ENCODE measurements at places on chromosomes 2 and 18. TPM values are rescaled to one million over a fixed set of nuclear protein-coding genes. Genes with fewer than 3 reads are reported as not detected.

The RESP18 gene
- total RNA-seq: not detected

DNA sequence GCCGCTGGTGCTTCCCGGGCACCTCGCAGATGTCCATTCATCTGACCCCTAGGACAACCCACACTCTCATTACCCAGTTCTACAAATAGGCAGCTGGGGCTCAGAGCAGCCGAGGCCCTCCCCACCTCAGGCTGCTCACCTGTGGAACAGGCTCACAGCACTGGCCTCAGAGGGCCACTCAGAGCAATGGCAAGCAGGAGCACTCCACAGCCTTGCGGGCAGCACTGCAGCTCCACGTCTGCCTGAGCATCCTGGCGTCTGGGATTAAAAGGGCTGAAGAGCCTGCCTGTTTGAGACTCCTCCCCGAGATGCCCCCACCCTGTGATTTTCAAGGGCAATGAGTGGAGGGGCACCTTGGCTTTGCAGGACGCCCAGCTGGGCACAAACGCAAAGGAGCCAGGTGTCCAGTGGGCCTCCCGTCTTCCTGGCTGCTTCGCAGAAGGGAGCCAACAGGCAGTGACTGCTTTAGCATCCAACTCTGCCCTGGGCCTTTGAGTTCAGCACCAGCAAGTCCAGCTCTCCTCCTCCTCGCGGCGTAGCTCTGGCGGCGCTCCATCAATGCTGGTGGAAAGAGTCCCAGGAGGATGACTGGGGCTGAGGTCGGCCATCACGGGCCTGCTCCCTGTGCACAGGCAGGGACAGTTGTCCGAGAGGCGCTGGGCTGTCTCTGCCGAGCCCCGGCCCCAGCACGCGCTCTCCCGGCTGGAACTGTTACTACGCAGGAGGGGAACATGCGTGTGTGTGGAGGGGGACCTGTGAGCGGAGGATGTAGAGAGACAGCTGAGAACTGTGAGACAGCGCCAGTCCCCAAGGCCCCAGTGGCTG is 297.2 kb downstream of the NDUFA10 start:
- no peak for DNase-seq

DNA sequence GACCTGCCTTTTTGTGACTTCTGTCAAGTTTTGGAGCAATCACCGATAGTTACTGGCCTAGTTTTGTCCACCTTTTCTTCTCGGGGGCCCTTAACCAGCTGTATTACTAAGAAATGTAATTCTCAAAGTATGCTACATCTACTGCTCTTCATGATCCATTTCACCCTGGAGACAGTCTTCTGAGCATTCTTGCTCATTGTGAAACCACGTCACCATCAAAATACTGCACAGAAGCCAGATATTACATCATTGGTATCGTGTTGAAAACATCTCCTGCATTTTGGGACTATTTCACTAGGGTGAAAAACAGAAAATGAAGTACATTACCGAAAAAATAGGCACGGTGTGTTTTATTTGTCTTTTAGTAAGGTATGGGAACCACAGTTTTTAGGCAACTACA is 11.7 kb downstream of the LYPD6B start:
- DNase-seq: no peak

DNA sequence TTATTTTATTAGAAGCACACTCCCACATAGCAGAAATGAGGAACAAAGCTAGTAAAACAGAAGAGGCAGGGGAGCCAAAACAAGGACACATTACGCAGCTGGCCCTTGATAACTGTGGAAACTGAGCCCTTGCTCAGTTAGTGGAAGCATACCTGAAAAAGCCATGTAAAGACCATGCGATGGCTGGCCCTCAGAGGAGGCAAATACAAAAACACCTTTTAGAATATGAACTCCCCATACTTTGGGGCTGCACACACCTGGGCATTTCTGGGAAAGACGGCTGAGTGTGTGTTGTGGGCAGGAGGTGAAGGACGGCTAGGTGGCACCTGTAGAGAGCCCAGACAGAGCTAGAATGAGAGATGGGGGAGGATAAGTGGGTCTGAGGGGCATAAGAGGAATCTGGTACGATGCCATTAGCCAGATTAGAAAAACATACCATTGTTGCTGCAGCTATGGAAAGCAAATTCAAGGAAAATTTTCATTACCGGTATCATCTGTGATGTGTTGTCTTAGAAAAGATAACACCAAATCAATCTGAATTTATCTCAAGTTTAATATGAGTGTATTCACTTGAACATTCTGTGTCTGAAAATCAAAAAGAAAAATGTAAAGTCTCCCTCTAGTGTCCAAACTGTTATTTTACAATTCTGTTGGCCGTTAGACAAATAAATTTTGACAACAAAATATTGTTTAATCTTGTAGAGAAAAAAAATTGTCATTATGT is 45.2 kb upstream of the SULT1C3 start:
- no peak for DNase-seq

- DNase-seq: no peak
These were observed 342.0 kb upstream of the DLGAP1 start for GRCh38 chr18:4797002-4797685.

- no peak for DNase-seq
These were observed 203.3 kb downstream of the LRP1B start for GRCh38 chr2:141927536-141927935.

DNA sequence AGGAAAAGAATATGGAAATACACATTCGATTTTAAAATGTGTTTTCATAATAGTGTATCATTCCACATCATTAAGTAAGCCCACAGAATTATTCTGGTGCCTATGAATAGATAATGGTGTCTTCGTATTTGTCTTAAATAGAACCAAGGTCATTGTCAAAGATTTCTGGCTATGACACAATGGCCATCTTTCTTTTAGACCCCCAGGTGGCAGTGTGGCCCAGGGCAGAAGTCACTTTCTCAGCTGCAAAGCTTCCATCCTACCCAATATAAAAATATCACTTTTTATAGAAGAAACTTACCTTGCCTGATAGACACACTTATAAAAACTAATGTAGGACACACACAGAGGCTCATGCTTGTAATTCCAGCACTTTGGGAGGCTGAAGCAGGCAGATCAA is 57.5 kb downstream of the ZRANB3 start:
- DNase-seq: no peak

DNA sequence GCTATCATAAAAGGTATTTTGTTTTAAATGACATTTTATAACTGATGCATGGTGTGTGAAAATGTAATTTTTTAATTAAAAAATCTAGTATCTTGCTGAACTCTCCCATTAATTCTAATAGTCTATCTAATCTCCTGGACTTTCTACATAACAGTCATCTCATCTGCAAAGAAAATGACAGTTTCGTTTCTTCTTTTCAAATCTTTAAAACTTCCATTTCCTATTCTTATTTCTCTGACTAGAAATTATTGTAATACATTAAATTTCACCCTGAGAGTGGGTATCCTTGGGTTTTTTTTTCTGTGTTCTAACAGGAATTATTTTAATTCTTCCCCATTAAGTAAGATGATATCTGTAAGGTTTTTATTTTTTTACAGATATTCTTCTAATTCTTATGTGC is 120.1 kb downstream of the KCNF1 start:
- no peak for DNase-seq

DNA sequence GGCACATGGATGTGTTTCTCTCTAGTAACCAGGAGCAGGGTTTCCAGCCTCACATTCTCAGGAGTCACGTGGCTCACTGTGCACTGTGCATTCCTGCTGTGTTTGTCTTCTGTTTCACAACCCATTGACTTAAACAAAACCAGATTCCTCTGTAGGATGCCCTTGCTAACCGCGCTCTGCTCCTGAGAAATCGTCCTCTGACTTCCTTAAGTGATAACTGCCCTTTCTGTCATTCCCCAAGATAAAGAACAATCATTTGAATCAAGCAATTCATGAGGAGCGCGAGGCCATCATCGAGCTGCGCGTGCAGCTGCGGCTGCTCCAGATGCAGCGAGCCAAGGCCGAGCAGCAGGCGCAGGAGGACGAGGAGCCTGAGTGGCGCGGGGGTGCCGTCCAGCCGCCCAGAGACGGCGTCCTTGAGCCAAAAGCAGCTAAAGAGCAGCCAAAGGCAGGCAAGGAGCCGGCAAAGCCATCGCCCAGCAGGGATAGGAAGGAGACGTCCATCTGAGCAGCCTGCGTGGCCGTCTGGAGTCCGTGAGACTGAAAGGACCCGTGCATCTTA is 60.2 kb downstream of the RALBP1 start:
- DNase-seq: no peak

The CREG2 gene
- not detected for total RNA-seq

The VSNL1 gene
- total RNA-seq: 2.6 TPM

The DNAJC5G gene
- not detected for total RNA-seq

DNA sequence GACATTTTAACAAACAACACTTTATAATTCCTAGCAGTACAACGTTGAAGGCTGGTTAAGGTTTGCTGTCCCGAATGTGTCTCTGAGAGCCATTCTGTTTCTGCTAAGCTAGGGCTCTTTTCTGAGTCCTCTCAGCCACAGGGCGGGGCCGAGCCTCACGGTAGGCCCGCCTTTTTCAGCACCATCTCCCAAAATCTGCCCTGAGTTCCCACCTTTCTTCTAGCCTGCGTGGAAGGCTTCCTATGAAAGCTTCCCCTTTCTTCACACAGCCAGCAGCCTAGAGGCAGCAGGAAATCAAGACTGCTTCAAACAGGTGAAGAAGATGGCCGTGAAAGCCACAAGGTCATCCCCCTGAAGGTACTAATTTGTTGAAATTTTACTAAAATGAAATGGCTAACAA is 255.5 kb downstream of the CDH2 start:
- DNase-seq: no peak

DNA sequence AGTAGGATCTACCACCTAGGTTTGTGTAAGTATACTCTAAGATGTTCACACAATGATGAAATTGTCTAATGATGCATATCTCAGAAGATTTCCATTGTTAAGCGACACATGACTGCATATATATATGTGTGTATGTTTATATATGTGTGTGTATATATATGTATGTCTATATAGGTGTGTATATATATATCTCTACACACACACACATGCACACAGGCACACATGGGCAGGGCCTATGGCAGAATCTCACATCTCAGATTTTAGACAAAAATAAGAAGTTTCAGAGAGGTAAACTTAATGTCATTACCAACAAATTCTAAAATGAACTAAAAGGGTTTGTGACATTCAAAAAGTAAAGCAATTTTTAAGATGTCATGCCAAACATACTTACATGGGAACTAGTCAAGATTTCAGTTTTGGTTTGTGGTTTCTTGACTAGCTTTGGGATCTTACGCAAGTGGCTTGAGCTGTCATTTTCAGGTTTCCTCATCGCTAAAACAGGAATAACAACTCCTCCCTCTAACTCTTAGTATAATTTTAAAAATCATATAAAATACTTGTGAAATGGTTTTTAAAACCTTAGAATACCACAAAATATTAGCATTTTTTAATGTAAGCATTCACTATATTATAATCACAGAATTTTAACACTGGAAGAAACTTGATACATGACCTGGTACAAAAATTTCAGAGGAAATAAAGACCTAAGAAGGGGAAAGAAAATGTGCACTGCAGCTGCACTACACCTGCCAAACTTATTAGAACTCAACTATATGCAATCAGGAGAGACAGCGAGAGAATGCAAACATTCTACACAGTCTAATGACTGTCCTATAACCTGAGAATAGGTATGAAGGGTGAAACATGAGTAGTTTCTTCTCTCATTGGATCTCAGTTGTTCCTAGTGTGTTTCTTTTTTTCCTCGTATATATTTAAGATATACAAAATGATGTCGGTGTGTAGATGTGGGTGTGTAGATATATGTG is 75.7 kb downstream of the TTC21B start:
- no peak for DNase-seq

- DNase-seq: no peak
These were observed 98.2 kb upstream of the NPAS2 start for GRCh38 chr2:100721693-100722092.

The DSG4 gene
- total RNA-seq: not detected

DNA sequence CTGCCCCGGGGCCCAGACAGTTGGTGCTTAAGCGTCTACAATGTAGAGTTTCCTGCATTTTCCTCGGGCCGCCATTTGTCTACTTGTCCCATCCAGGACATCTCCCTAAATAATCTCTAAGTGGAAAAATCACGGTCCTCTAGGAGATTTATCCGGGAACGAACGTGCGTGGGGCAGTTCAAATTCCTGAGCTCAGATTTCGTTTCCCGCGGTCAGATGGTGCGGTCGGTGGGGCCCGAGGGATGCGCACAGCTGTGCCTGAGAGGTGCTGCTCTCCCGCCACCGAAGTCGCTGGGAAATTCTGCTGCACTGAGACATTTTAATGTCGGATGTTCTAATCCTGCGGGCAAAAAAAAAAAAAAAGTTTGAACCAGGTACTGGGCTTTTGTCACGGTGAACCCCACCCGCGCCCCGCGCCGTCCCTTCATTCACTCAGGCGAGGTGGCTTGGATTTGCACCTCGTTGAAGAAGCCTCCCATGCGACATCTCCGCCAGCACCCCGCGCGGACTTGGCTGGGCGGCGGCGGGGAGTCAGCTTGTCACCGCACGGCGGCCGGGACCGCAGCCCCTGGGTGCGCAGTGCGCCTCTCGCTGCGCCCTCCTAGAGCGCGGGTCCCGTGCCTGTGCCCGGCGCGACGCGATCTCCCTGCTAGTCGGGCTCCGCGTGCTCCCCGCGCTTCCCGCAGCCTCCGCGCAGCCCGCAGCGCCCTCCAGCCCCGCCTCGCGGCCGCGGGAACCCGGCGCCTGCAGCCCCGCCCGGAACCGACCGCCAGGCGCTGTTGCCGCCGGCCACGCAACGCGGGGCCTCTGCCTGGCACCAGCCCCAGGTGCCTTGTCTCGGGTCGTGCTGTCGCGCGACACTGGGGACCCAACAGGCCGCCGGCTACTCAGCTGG is 191.9 kb upstream of the TCF4 start:
- peak; percentile 52 for DNase-seq

GRCh38 chr2:86783615-86784339 is 6.9 kb downstream of the CD8A start:
- no peak for DNase-seq

- no peak for DNase-seq
These were observed 53.3 kb upstream of the CXCR4 start for GRCh38 chr2:136171223-136171622.

DNA sequence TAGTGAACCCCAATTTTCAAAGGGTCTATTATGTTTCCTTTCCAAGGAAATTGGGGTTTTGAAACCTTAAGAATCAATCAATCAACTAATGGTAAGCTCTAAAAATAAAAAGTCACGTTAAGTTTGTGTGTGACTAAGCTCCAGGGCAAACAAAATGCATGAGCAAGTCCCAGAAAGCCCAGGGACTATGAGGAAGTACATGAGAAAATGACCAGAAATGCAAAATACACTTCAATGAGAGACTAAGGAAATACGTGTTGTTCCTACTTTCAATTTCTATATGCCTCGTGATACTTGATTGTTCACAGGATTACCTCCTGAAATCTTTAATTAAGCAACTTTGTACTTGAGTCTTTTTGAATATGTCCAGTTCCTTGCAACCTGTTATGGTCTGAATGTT is 684.4 kb upstream of the SYT4 start:
- no peak for DNase-seq

- no peak for DNase-seq
These were observed 83.3 kb downstream of the PIEZO2 start for GRCh38 chr18:11066038-11066437.

DNA sequence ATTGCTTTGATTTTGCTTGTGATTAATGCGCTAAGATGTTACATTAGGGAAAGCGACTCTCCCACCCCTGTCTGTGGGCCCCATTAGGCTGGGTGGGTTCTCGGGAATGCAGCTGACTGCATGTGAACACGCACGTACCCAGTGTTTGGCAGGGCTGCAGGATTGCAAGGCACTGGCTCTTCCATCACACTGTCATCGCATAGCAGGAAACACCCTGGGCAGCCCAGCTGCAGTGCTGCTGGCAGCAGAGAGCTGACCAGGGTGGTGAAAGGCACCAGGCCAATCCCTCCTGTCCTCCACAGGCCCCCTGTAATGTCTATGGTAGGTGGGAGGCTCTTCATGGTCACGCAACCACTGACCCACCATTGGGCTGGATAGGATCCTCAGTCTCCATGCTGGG is 34.4 kb upstream of the FZD7 start:
- no peak for DNase-seq

The TMEM17 gene
- 0.33 TPM for total RNA-seq

Data from breast epithelium (tissue), 4 donors.